Renal pelvis (tissue), 12 donors: ENCODE measurements at places on chromosomes 3 and 15. TPM values are rescaled to one million over a fixed set of nuclear protein-coding genes. Genes with fewer than 3 reads are reported as not detected.
A peak's percentile ranks its signal among the peaks of the same experiment; 100 is the strongest.

GRCh38 chr3:48301800-48302166, 31.7 kb downstream of the SPINK8 start:
- peak; percentile 20 for DNase-seq

DNA sequence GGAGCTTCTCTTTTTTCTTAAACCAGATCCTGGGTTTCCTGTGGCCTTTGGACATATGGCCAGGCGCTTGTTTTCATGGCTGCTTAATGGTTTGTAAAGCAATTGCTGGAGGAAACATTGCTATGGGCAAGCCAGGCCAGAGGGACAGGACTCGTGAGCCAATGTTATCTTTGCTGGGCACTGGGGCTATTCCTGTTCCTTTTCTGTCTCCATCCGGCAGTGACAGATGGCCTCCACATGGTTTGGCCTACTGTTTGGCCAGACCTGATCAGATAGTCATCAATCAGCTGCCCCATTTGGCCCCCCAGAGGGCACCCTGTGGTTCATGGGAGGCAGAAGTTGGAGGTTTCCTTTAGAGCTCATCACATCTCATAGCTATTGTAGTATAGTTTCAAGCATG, 326.1 kb upstream of the ROPN1 start:
- DNase-seq: no peak

GRCh38 chr3:58627570-58627885, 39.0 kb downstream of the FAM3D start:
- DNase-seq: no peak

DNA sequence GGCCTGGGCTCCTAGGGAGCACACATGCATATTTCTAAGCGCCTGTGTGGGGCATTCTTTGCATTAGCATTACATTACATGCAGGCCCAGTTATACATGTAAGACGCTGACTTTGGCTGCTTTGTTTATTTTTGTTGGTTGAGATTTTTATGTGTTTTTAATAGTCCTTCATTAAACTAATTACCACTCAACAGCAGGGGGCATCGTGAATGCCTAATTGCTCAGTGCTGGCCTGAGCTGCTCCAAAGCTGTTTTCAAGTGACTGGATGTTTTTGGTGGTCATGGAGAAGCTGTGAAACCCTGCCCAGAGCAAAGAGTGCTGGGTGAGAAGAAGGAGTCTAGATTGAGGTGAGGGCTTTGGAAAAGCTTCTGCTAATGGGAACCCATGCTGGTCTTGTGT, 41.5 kb downstream of the GPD1L start:
- no peak for DNase-seq

- no peak for DNase-seq
Observed at GRCh38 chr3:97010881-97011657, 196.7 kb downstream of the EPHA6 start.

Gene ISLR
- polyA plus RNA-seq: 69.0 TPM

Gene MYO5C
- 18.9 TPM for polyA plus RNA-seq
